ENCODE measurements at places on chromosomes 7 and 10.

DNA sequence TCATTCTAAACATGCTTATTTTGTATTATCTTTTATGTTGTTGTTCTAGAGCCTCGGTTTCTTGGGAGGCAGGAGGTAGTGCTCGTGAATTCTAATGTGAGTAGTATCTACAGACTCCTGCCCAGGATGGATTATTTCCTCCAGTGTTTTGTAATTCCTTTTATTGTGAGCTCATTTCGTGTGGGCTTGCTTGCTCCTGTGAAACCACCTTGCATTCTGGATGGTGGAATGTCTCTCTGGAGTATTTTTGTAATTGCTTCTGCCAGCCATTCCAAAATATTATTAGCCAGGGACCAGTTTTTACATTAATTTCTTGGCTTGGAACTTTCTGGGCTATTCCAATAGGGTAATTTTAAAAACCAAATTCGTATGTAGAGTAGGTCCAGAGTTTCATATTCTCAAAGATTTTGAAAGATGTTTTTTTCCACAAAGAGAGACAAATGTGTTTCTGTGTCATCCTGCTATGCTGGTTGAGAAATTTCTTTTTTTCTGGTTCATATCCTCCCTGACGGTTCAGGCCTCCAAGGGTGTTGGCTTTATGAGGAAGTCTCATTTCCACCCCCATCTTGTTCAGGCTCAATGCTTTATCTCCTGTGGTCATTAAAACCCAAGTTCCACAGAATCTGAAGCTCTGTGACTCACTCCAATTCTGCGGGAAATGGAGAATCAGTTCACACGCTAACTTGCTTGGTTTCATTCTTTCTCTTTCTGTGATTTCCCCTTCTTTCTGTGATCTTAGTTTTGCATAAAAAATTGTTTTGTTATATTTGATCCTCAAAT, 41.7 kb upstream of the CALD1 start:
- no peak for DNase-seq

DNA sequence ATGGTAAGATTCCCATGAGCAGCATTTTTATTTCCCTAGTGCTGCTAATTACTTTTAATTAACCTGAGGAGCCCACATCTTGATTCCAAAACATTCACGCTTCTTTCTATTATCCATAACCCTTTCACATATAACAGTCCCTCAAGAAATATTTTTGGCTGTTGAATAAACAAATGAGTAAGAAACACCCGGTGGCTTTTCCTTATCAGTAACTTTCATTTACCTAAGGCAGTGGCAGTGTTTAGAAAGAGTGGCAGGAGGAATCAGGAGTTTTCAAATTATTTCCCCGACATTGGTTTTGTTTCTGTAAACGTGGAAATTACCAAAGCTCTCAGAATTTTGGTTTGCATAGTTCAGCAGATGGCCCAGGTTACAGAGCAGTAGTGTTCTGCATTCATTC, 1015.6 kb upstream of the LRRTM3 start:
- DNase-seq = no peak

DNA sequence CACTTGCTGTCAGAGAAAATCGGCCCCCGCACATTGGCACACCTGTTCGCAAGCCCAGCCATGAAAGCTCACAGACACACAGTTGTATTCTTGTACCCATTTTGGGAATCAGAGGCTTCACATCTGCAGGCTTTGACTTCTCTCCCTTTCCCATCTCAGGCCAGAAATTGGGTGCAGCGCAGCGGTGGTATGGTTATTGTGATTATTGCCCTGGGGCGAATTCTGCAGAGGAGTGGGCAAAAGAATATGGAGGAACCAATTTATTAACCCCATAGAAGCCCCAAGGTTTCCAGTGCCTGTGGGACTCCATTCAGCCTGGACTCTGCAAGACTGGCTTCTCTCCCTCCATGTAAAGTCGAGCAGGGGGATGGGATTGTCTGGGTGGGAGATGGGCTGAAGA, 14.0 kb downstream of the TLX1 start:
- DNase-seq = no peak

DNA sequence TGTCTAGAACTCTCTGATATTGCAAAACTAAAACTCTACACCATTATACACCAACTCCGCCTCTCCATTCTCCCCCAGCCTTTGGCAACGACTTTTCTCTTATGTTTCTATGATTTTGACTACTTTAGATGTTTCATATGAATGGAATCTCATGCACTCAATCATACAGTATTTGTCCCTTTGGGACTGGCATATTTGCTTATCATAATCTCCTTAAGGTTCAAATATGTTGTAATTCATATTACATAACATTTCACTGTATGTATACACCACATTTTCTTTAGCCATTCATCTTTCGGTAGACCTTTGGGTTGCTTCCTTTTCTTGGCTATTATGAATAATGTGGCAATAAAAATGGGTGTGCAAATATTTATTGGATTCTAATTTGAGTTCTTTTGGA, 164.4 kb downstream of the ARL4A start:
- DNase-seq = no peak

GRCh38 chr10:33240931-33241330, 93.5 kb downstream of the NRP1 start:
- no peak for DNase-seq

DNA sequence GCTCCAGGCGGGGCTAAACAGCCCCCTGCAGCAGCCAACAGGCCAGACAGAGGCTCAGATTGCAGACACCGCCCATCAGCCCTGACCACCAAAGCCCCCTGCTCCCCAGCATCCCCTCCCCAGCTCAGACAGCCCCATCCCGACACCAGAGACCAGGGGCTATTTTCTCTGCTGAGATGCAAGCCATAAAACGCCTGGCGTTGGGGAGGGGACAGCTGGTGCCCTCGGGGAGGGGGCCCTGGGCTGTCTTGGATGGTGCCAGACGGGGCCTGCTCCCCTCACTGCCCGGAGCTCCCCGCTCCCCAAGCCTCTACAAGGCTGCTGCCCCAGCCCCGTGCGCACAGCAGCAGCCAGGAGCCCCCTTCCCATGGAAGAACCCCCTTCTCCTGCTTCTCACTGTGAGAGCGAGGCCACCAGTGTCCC, 31.8 kb downstream of the GET4 start:
- no peak for DNase-seq

DNA sequence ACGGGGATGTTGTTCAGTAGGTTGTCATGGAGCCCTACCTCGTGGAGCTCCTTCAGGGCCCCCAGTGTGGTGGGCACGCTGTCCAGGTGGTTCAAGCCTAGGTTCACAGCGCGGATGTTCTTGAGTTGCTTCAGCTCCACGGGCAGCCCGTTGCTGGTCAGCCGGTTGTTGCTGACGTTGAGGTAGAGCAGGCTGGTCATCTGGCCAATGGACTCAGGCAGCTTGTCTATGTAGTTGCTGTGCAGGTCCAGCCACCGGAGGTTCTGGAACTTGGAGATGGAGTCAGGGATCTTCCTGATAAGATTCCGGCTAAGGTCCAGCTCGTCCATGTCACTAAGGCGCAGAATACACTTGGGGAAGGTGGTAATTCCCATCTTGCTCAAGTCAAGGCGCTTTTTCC, 26.0 kb downstream of the LRRC18 start:
- no peak for DNase-seq

GRCh38 chr10:52318822-52319464, 4.9 kb downstream of the DKK1 start:
- DNase-seq = no peak

DNA sequence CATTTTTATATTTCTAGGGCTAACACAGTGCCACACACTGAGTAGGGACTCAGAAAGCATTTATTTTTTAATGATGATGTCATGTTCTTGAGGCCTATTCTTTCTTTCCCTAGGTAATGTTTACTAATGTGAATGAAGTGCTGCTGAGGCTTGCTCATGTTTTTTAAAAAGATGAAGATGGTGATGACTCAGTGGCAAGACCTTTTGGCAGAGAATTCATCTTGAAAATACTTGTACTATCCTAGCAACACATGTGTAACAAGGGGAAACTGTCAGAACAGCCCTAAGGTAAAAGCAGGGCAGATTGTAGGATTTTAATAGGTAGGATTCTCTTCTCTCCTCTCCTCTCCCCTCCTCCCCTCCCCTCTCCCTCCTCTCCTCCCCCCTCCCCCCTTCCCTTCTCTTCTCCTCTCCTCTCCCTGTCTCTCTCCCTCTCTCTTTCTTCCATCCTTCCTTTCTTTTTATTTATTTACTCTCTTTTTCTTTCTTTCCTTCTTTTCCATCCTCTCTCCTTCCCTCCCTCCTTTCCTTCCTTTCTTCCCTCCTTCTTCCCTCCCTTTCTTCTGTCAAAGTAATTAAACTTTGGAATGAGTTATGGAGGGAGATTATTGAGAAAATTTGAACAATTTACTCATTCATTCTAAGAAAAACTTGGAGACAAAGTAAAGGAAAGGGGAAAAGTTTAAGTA, 75.3 kb downstream of the ZNF92 start:
- no peak for DNase-seq

- no peak for DNase-seq
Measured at GRCh38 chr10:14276210-14276609, 54.5 kb downstream of the FRMD4A start.

DNA sequence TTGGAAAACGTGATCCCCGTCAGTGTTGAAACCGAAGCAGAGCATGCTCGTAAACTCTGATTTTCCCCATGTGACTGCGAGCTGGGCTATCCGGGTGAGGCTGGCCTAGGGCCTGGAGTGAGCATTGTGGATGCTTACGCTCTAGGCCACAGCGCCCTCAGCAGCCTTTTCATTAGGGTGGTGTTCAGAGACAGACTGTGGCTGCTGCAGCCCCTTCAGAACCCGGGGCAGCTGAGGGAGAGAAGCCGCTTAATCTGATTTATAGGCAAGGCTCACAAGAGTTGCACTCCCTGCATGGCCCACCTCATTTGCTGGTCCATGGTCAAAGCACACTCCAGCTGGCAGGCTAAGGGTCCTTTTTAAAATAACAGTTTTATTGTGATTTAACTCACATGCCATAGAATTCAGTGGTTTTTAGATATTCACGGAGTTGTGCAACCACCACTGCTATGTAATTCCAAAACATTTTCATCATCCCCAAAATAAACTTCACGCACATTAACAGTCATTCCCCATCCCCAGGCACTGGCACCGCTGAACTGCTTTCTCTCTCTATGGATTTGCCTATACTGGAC, 72.5 kb downstream of the SYPL1 start:
- DNase-seq = no peak

DNA sequence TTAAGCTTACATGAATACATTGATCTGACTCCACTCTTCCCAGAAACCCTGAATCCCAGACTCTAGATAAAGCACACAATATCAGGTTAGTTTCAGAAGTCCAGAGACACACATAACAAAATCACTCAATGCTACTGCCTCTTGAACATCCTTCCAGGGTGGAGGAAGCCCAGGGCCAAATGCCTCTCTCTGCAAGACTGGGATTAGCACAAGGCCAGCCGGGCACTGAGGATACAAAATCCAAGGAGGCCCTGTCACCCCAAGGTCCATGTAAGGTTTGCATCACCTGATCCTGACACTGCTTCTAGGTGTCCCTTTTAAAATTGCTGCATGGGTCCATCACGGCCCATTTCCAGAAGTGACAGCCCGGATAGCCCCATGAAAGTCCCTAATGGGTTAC, 2.6 kb upstream of the PLXNA4 start:
- no peak for DNase-seq

DNA sequence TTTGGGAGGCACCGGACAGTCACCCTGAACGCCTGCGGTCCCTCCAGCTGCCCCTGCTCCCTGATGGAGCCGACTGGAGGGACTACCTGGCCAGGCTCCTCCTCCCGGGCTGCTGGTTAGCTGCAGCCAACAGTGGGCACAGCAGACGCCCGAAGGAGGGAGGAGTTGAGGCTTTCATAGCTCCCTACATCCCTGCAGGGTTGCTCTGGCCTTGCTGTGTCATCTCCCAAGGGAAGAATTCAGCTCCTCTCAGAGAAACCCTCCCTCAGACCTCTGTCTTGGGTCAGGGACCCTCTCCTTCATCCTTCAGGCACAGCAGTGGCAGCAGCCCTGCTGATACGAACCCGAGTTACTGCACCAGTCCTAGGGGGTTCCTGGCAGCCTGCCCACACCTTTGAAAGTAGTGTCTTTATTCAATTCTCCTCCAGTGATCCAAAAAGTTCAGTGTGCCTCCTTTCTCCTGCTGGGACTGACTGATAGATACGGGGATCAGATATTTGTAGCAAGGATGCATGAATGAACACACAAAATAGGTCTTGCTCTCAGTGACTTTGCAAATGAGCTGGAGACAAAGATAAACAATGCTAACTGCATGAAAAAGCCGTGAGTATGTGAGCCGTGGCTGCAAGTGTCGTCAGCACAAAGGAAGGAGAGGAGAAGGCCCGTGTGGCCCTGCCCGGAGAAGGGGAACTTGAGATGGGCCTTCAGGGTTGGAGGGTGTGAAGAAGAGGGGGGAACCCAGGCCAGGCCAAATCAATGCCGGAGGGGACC, 136.6 kb downstream of the PRKAG2 start:
- DNase-seq = no peak

DNA sequence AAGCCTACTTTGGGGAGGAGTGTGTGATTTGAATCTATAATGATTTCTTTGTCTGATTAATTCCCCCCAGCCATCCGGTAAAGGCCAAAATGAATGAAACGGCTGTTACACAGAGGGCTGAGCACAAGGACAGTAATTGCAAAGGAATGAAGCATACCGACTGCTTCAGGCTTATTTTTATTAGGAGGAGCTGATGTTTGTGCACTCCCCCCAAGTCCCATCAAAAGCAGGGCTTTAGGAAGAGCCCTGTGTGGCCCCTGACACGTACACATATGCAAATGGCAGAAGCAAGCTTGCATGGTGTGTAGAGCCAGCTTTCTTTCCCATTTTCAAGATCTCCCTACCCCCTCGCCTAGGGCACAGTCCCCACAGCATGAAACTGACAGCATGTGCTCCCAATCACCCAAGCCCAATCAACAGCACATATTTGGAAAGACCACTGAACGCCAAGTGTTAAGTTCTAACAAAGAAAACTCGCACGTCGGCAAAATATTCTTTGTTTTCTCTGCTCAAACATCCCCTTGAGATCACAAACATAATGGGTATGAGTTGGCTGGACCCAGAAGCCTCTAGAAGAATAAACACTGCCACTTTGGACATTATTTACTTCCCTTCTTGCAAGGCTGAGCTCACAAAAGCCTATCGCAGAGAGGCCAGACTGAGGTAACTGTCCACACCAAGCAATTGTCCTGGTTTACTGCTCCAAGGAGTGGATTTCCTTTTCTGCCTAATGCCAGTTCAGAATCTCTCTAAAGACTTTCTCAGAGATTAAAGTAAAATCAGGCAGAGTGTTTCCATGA, 143.0 kb downstream of the CUBN start:
- no peak for DNase-seq

DNA sequence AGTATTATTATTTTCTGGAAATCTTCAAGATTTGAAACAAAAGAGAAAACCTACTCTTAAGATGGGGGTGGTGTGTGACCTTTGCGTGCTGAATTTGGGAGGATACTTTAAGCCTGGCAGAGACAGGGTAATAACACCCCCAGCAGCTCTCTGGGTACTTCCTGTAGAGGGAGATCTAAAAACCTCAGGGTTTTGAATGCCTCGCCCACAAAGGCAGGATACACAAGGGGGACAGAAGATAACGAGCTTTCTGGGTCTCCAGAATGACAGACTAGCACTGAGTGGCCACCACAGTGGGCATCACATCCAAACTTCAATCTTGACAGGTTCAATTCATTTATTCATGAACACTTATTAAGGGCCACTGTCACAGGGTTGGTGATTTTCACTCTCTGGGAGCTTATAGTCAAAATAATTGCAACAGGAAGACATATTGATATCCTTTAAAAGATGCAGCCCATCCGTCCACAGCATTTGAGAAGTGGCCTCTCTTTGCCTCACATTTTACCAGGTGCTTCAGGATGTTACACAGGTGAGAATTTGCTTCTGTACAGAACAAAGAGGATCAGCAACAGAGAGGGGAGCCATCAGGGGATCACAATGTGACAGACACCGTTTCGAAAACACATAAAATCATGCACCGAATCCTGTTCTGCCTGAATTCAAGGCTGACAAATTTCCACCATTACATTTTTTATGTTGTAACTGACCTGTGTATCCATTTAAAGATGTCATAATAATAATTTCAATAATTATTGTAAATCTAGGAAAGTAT, 14.3 kb downstream of the CPA1 start:
- no peak for DNase-seq
